ENCODE measurements at places on chromosomes 12 and 14.
A peak's percentile ranks its signal among the peaks of the same experiment; 100 is the strongest.

DNA sequence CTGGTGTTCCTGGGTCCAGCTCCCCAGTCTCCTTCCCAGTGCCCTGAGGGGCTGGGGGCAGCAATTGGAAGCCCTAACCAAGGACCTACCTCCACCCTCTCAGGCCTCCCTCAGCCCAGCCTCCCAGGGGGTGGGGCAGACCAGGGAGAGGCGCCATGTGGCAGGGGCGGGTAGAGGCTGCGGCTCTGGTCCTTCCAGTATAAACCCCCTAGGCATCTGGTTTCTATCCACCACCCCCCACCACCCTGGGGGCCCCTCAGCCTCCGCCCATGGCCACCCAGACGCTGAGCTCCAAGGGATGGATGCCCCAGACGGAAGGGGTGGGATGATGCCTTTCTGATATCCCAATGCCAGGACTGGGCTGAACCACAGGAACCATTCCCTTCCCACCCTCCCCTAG is 2.8 kb upstream of the SP7 start:
- DNase-seq: no peak

DNA sequence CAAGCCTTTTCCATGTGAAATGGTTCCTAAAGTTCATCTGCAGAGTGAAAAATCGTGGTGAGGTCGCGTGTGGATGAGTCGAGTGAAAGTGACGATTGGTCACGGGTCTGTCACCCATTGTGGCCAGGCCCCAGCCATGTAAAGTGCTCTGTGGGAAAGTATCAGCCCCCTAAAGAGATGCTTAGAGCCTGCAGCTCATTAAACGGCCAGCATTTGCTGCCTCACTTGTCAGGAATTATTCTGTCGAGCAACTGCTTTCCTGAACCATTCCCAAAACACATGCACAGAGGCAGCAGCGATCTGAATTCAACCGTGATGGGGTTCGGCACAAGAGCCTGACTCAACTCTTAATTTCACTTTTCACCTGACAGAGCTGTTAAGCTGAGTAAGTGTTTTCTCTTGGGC is 16.0 kb downstream of the DBX2 start:
- DNase-seq: no peak

DNA sequence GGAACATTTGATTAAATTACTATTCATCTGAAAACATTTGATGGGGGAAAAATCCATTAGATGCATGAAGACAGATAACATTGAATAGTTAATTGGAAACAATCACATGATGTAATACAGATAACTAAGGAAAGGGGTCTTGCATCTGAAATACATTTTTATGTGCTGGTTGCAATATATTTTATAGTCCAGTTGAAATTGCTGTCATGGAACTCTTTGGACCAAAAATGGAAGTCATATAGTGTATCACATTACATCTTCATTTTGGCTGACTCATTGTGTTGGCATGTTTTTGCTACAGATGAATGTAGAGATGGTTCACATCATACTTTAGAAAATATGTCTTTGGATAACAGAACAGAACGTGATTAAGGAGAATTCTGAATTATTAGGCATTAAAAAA is 43.0 kb upstream of the GNPNAT1 start:
- no peak for DNase-seq

GRCh38 chr12:116813271-116814041 is 67.8 kb downstream of the HRK start:
- DNase-seq: no peak

- DNase-seq: no peak
Observed at GRCh38 chr14:66600416-66600815, 92.5 kb downstream of the GPHN start.

GRCh38 chr12:57046086-57046791 is 3.7 kb downstream of the MYO1A start:
- peak; percentile 60 for DNase-seq

- no peak for DNase-seq
Observed at GRCh38 chr14:52313462-52313861, 650 bp upstream of the PTGER2 start.

GRCh38 chr12:92571844-92572543 is 130.8 kb upstream of the PLEKHG7 start:
- DNase-seq: no peak

DNA sequence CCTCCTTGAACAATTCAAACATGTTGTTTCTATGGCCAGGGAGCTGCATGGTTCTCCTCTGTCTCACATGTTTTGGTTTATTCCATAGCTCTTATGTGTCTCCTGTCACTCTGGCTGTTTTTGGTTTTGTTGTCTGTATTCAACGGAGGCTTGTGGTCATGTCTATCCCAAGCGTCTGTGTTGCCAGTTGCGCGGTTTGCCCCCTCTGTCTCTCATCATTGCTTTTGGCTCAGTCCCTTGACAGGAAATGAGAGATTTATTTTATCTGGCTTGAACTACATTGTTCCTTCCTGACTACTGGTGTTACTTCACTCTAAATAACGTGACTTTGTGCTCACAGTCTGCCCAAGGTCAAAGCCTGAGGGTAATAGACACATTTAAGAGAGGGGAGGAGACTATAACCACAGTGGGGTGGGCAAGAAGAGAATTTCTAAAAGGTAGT is 96.4 kb upstream of the SOX5 start:
- no peak for DNase-seq

DNA sequence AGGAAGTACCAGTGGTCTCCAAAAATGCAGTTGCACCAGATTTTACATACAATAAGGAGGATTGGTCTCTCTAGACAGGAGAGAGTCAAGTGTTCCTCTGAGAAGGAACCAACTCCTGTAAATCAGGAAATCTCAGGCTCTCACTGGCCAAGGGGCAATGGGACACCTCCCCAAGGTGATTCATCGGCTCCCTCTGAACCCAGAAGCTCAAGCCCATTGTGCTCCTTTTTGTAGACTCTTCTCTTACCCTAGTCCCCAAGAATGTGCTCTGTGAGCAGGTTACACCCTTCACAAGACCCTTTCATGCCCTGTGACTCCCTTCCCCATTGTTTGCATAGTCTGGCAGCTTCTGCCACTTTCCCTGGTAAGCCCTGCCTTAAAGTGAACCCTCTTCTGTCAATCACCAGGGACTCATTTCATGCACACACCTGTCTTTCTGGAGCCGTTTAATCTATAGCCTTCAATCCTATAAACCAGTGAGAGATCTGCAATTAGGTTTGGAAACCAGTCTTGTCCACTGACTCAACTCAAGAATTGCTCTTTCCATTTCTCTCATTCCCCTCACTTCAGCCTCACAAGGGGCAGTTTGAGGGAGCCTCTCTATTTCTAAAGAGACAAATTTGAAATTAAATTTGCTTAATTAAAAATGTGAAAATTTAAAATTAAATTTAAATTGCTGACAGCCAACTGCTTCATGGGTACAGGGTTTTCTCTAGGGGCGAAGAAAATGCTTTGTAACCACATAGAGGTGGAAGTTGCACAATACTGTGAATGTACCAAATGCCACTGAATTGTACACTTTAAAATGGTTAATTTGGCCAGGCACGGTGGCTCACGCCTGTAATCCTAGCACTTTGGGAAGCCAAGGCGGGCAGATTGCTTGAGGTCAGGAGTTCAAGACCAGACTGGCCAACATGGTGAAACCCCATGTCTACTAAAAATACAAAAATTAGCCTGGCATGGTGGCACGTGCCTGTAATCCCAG is 38.3 kb upstream of the LTA4H start:
- no peak for DNase-seq

GRCh38 chr12:104608998-104609397 is 152.2 kb downstream of the CHST11 start:
- DNase-seq: no peak

- DNase-seq: peak; percentile 47
Observed at GRCh38 chr12:53053218-53054111, 3.6 kb downstream of the TNS2 start.

DNA sequence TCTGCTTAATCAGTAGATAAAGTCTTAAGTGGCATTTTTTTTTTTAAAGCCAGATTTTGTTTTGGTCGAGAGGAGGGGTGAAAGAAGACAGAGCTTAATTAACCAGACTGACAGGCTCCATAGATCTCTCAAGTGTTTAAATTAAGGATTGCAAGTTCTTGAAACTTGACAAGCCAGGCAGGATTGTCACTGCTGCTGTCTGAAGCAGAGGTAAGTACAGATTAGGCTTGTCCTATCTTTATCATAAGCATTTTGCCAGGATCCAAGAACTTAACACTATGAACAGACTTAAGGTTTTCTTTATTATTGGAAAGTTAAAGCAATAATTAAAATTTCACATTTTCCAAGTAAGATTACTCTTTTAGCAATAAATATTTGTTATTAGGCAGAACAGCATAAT is 179.6 kb upstream of the LMO3 start:
- no peak for DNase-seq

GRCh38 chr12:68290126-68290525 is 36.7 kb upstream of the IL22 start:
- no peak for DNase-seq

GRCh38 chr12:41962171-41962572 is 182.5 kb downstream of the GXYLT1 start:
- DNase-seq: no peak

GRCh38 chr14:40414386-40414785 is 982.2 kb upstream of the FBXO33 start:
- no peak for DNase-seq

DNA sequence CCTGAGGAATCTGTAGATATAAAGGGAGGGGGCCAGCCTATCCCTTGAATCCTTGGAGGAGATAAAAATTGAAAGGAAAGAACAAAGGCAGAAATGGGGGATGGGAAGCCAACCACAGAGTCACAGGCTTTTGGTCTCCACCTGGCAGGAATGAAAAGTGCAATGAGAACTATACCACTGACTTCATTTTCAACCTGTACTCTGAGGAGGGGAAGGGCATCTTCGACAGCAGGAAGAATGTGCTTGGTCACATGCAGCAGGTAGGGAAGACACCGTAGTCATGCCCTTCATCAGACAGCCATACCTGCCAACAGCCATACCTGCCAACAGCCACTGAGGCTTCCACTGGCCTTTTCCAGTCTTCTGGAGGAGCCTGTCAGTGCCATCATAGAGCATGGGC is 13.4 kb downstream of the ASB8 start:
- no peak for DNase-seq

GRCh38 chr14:38745861-38746260 is 357.2 kb downstream of the SEC23A start:
- DNase-seq: no peak

GRCh38 chr12:26369588-26369987 is 174.2 kb downstream of the SSPN start:
- peak; percentile 99 for DNase-seq
